ENCODE measurements at places on chromosomes 13 and 19.
A peak's percentile ranks its signal among the peaks of the same experiment; 100 is the strongest.

DNA sequence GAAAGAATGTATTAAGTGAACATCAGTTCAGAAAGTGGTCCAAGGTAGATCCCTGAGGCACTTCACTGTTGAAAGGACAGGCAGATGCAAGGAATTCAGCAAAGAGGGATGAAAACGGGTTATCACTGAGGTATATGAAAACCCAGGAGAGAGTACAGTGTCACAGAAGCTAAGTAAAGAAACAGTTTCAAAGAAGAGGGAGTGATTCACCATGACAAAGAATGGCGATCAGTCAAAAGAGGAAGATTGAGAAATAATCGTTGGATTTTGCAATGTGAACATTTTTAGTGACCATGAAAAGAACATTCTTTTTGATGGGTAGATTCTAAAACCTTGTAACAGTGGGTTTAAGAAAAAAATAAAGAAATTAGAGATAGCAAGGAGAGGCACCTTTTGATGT is 99.3 kb downstream of the EPSTI1 start:
- peak; percentile 51 for DNase-seq

GRCh38 chr13:32028711-32029110 is 2.9 kb upstream of the FRY start:
- DNase-seq: no peak

DNA sequence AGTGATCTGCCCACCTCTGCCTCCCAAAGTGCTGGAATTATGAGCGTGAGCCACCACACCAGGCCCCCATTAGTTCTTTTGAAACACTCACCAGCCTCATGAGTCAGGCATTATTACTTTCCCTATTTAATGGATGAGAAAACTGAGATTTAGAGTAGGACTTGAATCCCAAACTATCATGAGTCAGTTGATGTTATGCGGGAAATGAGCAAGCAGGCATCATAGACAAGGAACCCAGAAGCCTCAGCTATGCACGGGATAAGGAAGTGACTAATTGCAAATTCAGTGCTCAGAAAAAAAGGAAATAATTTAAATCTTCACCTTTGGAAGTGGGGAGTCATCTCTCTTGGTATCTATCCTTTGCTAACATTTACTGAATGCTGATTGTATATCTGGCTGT is 217.5 kb downstream of the ABCC4 start:
- DNase-seq: peak; percentile 59

DNA sequence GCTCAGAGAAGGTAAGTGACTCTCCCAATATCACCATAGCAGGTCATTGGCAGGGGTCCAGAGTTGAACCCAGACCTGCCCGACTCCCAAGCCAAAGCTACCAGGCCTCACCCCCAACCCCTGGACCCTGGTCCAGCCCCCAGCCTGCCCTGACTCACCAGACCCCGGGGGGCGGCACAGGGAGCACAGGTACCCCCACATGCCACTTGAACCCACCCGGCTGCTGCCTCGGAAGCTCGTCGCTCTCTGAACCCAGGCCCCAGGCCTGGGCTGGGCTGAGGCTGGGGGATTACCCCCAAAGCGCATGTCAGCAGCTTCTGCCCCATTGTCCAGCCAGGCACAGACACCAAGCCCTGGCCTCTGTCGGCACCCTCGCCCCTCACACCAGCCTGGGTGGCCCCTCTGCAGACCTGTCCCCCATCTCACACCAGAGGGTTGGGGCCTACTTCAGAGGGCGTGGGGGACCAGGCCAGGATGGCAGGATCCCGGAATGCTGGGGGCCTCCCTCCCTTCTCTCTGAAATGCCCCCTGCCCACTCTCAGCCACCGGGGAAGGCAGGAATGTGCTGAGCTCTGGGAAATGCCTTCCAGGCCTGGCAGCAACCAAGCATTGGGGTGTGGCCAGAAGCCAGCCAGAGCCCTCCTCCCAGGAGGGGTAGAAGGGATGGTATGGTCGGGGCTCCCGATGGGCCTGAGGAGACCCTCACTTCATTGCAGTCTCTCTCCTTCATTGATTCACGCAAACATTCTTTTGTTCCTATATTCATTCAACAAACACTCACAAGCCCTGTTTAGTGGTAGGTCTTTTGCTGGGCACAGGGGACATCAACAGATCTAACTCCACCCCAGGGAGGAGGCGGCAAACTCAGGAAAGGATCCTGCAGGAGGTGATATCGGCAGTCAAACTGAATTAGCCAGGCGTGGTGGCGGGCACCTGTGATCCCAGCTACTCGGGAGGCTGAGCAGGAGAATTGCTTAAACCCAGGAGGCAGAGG is 1.7 kb upstream of the PRX start:
- DNase-seq: no peak

GRCh38 chr19:41646589-41647204 is 19.8 kb upstream of the CEACAM4 start:
- DNase-seq: no peak
